NCI-H1092 treated with DMSO at 0.1 percent for 48 hours (cell line): ENCODE measurements at places on chromosomes 2 and 18.

DNA sequence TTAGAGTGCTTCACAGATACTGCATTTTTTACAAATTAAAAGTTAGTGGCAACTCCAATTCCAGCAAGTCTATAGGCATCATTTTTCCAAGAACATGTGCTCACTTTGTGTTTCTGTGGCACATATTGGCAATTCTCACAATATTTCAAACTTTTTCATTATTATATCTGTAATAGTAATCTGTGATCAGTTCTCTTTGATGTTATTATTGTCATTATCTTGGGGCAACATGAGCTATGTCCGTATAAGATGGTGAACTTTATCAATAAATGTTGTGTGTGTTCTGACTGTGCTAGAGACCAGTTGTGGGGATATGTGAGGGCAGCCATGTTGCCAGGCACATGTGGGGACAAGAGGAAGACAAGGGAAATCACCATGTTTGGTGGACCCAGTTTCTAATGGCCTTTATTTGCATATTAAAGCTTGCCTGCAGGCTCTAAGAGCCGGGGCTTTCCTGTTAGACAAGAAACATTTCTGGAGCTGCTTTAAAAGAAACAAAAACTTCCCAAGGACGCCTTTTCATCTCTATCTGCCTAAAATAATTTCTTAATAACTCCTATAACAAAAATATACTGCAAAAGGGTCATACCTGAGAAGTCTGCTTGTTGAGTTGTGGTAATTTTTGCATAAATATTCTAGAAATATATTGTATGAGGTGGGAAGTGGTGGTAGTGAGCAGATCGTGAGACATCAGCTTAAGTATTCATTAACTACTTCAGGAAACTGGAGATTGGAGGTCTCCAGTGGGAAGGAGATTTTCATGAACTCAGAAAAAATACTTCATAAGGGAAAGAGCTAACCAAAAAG is 37.2 kb downstream of the KYNU start:
- DNase-seq: no peak

- no peak for DNase-seq
These were observed 89.2 kb upstream of the SPATS2L start for GRCh38 chr2:200217320-200217719.

DNA sequence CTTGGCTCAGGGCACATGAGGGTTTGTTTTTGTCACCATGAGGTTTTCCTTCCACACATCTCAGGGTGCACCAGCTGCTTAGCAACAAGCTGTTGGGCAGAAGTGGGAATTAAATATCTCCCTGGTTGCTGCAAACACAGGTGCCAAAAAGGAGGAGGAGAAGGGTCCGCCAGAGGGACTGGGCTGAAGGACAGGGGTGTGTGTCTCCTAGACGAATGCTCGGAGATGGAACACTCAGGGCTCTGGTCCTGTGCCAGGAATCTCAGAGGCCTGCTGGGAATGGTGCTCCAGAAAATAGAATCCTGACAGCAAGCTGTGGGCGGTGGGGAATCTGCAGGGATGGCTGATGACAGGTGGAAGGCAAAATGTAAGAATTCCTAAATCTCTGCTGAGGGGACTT is 94.5 kb downstream of the VSNL1 start:
- DNase-seq: no peak

- DNase-seq: no peak
These were observed 115.6 kb downstream of the CTAGE1 start for GRCh38 chr18:22302144-22302543.

DNA sequence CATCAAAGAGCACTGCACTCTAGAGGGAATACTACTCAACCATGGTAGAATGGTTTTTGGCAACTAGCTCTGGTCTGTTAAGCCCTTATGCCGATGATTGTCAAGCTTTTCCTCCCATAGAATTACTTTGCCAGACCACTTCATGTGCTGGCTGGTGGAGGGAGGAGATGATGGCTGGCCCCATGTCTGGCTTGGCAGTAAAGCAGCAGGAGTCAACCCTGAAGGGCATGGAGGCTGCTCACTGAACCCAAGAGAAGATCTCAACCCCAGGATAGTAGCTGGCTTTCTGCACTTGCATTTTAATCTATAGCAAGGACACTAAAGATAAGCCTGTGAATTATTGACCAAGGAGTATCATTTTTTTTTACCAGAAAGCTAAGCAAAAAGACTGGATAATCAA is 309.9 kb downstream of the PIEZO2 start:
- DNase-seq: no peak
